ENCODE measurements at places on chromosomes 1 and 21.
A peak's percentile ranks its signal among the peaks of the same experiment; 100 is the strongest.

DNA sequence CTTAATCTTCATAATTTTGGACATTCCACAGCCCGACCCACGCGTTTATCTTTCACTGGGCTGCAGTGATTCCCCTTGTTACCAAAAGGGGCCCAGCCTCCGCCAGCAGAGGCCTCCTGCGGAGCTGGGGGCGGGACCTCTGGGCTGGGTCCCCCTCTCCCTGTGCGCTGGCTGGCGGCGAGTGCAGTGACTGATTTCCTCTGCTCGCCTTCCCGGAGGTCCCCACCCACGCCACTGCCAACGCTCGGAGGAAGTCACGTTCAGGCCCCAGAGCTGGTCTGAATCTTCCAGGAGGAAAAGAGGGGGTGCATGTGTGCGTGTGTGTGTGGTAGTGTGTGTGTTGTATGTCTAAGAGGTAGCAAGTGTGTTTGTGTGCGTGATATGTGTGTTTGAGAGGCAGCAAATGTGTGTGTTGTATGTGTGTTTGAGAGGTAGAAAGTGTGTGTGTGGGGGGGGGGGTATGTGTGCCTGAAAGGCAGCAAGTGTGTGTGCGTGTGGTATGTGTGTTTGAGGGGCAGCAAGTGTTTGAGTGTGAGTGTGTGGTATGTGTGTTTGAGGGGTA lies 35.0 kb upstream of the JAK1 start:
- DNase-seq: peak; percentile 78

- DNase-seq: no peak
These were observed 312.5 kb upstream of the DUSP10 start for GRCh38 chr1:222054416-222054815.

GRCh38 chr1:204600968-204601367 lies 84.6 kb downstream of the LRRN2 start:
- no peak for DNase-seq

DNA sequence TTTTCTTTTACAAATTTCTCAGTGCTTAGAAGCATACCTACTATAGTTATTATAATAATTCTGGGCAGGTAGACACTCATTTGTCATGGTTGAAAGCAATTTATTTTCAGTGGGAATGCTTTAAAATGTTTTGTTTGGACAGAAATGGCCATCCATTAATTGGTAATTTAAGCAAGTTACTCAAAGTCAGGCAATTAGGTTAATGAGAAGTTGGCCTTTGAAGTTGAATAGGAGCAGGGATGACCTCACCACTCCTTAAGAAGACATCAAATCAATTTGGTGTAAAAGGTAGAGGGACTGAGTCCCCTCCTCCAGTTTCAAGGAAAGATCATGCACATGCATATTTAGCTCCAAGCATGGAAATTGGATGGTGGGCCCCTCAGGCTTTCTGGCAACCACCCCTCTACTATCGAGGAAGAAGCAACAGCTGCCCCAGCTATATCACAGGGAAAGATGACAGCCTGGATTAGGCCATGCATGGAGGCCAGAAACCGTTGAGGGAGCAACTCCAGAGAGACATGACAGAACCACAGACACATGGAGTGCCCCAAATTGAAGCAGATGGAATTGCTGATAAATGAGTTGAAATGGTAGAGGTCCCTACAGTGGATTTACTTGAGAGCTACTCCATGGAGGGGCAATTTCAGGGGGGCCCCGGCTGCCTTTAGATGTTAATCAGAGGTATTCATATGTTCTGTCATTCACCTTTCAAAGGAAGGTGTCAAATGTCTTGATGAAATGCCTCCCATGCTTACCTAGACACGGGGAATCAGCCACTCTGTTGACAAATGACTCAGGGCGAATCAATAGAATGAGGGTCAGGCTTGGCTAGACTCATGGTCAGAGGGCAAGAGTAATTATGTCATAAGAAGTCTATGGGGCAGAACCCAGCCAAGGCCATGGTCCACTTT lies 26.7 kb downstream of the HLX start:
- no peak for DNase-seq

DNA sequence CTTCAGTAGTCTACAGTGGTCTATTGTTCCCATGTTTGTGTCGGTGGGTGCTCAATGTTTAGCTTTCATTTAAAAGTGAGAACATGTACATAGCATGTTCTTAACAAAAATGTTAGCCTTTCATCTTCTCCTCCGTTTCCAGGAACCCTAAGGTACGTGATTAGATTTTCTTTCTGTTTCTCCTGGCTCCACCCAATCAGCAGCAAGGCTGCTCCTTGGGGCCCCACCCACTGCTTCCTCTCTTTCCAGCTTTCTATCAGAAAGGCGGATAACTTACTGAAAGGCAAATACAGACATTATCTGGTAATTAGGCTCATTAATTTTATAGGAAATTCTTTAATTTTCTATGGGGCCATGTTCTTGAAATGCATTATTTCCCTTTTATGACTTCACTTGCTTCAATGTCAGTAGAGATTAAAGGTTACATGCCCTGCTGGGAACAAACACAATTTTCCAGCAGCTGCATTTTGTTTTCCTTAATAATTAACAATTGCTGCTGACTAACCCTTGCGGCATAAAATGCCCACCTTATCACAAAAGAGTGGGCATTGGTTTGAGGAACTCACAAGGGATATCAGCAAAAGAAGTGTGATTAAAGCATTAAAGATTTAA lies 324.9 kb upstream of the SNX7 start:
- DNase-seq: no peak
